CD4-positive, alpha-beta T cell treated with Interleukin-17A for 4 hours (primary cell): ENCODE measurements at places on chromosomes 1 and 21.

- DNase-seq: no peak
These were observed 260.5 kb upstream of the CHRM3 start for GRCh38 chr1:239125893-239126292.

- DNase-seq: no peak
These were observed 545.2 kb upstream of the BRINP3 start for GRCh38 chr1:191022856-191023255.

DNA sequence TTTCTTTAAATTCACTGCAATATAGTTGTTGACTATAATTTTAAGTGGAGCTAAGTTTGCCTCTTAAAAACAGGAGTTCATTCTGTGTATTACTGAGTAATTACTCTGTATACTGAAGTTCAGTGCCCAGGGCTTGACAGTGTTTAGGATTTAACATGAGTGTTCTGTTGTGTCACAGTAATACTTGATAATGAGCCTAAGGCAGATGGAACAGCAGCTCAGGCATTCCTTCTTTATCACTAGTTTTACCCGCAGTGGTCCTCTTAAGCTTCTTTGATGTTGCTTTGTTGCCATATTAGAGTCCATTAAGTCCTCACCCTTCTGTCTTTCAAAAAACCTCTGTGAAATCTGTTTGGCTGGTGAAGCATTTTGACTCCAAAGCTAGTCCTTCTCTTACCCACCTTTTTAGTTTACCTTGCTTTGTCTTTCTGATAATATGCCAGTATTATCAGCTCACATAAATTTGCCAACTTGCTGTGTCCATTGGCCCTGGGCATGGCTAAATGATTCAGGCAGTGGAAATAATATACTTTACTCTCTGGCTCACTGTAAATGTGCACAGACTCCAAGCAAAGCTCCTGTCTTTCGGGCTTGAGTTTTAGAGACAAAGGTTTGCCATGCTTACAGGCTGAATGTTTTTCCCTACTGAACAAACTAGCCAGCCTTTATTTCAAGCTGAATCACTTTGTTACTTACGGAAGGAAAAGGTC is 17.7 kb downstream of the HIPK1 start:
- DNase-seq: no peak

DNA sequence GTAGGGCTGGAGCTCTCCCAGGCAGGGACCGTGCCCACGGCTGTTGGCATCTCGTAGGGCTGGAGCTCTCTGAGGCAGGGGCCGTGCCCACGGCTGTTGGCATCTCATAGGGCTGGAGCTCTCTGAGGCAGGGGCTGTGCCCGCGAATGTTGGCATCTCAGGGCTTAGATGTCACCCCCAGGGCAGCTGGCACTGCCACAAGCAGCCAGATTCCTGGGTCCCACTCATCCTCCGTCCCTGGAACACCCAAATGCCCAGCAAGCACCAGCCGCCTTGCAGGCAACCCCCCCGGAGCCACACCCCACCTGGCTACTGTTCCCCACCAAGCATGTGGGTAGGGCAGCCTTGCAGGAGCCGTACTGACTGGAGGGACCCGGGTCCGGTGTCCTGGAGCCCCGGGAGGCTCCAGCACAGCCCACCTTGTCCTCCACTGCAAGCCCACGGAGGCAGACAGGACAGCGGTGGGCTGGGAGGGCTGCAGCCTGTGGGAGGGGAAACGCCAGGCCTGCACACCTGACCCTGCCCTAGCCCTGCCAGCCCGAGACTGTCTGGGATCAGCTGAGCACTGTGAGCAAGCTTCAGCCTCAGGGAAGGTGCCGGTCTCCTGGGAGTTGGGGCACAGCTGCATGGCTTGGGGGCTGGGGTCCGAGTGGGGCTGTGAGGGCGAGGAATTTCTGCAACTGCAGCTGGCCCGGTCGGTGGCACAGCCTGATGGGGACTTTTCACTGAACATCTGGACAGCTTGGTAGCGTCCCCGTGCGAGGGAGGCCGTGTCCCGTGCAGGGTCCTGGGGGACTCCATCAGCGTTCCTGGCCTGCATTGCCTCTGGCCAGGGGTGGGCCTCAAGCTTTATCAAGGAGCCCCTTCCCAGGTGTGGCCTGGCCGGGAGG is 53.6 kb downstream of the COL18A1 start:
- no peak for DNase-seq

DNA sequence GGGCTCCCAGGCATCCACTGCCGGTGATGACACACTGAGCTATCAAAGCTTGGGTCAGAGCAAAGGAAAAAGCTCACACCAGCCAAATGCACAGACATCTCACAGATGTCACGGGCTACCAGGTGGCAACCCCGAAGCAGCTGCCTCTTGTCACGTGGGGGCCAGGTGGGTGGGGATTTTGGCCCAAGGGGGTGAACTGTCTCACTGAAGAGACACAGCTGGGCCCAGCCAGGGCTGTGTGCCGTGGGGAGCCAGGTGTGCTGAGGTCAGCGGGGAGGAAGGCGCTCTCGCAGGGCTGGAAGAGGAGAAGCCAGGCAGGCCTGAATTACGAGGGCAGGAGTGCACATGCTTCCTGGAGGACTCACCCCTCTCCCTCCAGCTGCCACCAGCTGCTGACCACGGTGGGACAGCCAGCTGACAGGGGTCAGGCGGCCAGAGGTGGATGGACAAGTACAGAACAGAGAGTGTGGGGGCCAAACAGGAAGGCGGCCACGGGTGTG is 32.4 kb downstream of the KCNN3 start:
- DNase-seq: no peak
